ENCODE measurements at places on chromosomes 16 and 17. TPM values are rescaled to one million over a fixed set of nuclear protein-coding genes. Genes with fewer than 3 reads are reported as not detected.

The KCNJ18 gene
- not detected for polyA plus RNA-seq

The CHST5 gene
- polyA plus RNA-seq: 16.2 TPM

The CA7 gene
- polyA plus RNA-seq: 112 TPM

The C16orf46 gene
- polyA plus RNA-seq: 1.1 TPM

The LRRC37A gene
- polyA plus RNA-seq: 1.7 TPM

DNA sequence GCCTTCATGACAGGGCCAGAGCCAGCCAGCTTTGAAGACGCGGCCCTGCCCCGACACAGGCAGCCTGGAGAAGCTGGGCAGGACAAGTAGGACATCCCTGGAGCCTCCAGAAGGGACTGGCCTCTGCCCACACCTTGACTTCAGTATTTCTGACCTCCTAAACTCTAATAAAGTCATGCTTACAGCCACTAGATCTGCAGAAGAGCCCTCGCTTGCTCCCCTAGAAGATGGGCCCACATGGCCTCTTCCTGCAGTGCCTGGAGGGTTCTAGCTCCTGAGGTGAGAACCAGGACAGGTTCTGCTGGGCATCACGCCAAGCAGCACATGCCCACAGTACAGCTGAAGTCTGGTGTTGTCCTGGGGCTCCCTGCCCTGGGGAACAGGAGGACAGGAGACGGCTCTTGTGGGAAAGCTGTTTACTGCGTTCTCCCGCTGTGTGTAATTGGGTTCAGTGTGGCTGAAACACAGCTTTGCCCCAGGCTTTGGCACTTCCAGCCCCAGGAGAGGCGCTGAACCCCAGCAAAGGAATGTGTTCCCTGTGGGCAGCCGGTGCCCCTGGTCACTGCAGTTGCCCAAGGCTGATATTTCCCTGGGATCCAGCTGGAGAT is 2.6 kb downstream of the APRT start:
- no peak for DNase-seq

GRCh38 chr17:59511726-59512125 is 53.7 kb upstream of the DHX40 start:
- no peak for DNase-seq

GRCh38 chr17:76446449-76447231 is 6.3 kb downstream of the UBE2O start:
- DNase-seq: no peak

- no peak for DNase-seq
These were observed 18.5 kb downstream of the DNAI2 start for GRCh38 chr17:74292495-74292894.

GRCh38 chr17:82781894-82782274 is 30.0 kb downstream of the TBCD start:
- peak; percentile 88 for DNase-seq

GRCh38 chr16:23570992-23571632 is 13.6 kb downstream of the UBFD1 start:
- no peak for DNase-seq

- DNase-seq: no peak
These were observed 320.8 kb downstream of the XYLT1 start for GRCh38 chr16:17149904-17150483.
